ENCODE measurements at places on chromosomes 7 and 10.

DNA sequence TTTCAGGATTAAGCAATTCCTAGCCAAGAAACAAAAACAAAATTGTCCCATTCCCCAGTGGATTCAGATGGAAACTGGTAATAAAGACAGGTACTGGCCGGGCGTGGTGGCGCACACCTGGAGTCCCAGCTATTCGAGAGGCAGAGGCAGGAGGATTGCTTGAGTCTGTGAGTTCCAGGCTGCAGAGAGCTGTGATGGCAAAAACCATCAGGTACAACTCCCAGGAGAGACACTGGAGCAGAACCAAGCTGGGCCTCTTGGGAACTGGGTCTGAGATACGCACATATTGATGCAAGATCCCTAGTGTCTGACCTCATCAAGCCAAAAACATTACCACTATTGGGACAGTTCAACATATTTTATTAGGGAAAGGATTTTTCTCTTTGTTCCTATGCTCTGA lies 84.0 kb upstream of the ANLN start:
- no peak for DNase-seq

- no peak for DNase-seq
Measured at GRCh38 chr7:120452665-120453064, 179.7 kb downstream of the KCND2 start.

DNA sequence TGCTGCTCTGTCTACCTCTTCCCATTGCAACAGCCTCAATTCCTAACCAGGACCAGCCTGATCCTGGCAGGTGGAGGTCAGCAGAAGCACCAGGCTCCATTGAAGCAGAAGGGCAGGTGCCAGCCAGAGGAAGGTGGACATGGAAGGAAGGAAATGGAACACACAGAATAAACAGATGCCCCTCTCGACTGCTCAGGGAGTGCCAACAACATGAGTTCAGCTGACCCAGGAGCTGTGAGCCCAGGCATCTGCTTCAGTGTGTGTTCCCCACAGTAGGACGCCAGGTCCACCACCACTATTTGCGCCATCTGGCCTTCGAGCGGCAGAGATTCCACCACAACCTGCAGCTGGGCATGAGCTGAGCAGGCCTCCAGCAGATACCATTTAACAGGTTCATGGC lies 56.7 kb downstream of the GPAM start:
- DNase-seq = no peak

GRCh38 chr7:104993217-104993862 lies 20.7 kb upstream of the KMT2E start:
- no peak for DNase-seq

DNA sequence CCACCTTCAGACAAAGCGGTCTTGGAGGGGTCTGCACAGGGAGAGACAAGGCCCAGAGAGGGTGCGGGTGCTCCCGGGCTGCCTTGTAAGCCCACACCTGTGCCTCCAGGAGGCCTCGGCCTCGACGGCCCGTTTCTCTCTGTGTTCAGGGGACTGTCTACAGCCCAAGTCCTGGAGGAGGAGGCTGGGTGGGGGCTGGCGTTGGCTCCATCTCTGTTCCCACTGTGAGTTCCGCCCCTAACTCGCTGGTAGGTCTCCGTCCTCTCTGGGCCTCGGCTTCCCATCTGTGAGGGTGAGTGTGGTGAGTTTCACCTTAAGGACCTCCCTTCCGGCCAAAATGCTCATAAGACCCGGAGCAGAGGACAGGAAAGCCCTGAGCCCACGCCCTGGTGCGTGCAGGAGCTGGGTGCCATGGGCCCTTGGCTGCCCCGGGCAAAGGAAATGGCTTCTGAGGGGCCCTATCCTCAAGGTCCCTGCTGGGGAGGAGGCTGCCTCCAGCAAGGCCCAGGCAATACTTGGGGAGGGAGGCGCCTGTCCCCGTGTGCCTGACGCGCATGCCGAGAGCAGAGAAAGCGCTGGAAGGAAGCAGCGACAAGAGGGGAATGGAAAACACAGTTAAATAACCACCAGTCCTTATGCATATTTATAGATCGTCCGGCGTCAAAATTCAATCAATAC lies 276.8 kb downstream of the ELFN1 start:
- no peak for DNase-seq

GRCh38 chr7:2730846-2731770 lies 43.1 kb downstream of the AMZ1 start:
- DNase-seq = no peak

- no peak for DNase-seq
Measured at GRCh38 chr7:50369143-50370026, 64.9 kb downstream of the IKZF1 start.

GRCh38 chr10:100174699-100175677 lies 10.8 kb downstream of the ERLIN1 start:
- DNase-seq = no peak

GRCh38 chr10:73889014-73889413 lies 14.7 kb upstream of the CAMK2G start:
- peak; percentile 72 for DNase-seq

- no peak for DNase-seq
Measured at GRCh38 chr10:26410356-26410755, 27.8 kb upstream of the APBB1IP start.

GRCh38 chr7:157335236-157335635 lies 1.6 kb upstream of the DNAJB6 start:
- DNase-seq = no peak

DNA sequence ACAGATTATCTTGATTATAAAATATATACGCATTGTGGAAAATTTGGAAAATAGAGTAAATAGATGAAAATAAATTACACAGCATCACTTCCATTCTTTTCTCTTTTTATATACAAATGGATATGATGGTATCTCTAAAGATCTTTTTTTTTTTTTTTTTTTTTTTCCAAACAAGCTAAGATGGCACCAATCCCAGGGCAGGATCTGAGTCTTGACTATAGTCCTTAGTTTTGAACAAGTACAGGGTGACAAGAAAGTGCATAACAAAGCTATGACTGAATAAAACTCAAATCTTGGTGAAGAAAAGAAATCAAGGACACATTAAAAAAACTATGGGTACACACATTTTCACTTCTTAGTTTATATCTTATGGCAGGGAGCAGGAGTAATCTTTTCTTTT lies 42.6 kb upstream of the FAM133B start:
- DNase-seq = no peak

GRCh38 chr10:74937266-74937856 lies 111.0 kb downstream of the KAT6B start:
- DNase-seq = no peak

GRCh38 chr10:129570185-129570584 lies 103.1 kb downstream of the MGMT start:
- DNase-seq = no peak

DNA sequence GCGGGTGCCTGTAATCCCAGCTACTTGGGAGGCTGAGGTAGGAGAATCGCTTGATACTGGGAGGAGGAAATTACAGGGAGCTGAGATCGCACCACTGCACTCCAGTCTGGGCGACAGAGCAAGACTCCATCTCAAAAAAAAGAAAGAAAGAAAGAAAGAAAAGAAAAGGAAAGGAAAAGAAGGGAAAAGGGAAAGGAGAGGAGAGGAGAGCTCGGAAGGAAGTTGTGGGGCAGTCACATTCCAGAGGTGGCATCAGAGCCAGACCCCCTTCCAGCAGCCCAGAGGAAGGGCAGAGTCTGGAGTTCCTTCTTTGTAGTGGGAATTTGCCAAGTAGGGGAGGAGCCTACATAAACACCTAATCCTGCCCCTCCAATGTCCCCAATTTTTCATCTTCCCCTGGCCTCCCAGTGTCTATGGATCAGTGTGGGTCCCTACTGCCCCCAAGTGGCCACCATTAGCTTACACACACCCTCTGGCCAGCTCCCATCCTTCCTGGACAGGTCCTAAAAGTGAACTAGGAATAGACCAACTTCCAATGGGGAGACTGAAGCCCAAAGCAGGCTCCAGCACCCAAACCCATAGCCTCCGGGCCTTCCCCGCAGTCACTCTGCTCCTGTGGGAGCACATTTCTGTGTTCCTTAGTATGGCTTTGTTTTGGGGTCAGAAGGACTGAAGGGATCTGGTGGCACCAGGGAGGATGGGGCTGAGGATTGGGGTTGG lies 39.6 kb upstream of the HSPB1 start:
- peak; percentile 73 for DNase-seq

- DNase-seq = no peak
Measured at GRCh38 chr7:45543473-45543872, 30.7 kb upstream of the ADCY1 start.

DNA sequence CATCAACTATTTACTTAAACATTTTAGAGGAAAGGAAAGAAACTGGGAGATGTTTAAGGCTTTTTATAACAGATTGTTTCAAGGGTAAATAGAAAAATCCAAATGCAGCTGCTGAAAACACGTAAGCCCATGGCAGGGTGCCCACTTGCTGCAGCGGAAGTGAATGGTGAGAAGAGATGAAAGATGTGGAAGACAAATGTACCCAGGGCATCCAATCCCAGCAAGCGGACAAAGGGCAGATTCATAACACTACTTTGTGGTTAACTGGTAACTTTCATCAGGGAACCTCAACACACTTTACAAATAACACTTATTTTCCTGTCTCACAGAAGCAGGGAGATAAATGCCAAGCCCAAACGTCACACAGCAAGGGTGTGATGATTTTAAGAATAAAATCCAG lies 358.4 kb downstream of the KCNMA1 start:
- no peak for DNase-seq

DNA sequence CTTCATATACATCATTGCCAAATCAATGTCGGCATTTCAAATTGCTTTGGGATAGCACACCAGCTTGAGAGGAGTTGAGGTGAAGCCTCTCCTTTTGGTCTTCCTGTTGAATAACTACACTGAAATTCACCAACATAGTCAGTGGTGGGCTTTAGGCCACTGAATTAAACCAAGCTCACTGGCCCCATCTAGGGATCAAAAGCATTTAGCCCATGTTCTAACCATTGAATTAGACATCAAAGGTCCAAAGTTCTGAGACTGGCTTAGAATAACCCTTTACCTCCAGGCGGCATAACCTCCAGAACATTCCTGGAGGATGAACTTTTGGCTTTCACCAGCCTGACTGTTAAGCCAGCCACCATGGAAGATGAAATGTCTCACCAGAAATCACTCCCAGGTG lies 54.6 kb downstream of the BPGM start:
- no peak for DNase-seq

DNA sequence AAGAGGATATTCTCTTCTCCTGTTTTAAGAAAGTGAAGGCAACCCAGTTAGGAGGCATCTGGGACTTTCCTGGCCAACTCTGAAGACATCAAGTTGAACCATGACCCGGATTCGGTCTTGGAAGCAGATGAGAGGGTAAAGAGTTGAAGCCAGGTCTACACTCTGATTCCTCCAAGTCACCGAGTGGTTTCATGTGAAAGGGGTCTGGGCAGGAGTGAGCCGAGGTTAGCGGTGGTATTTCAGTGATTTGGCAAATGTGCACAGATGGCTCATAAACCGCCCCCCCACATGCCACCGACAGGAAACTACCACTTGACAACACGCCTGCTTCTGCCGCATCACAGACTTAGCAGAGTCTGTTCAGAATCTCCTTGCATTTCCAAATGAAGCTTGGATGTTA lies 11.4 kb upstream of the REPIN1 start:
- DNase-seq = no peak

- DNase-seq = no peak
Measured at GRCh38 chr10:12897278-12897677, 104.2 kb downstream of the CCDC3 start.

GRCh38 chr10:104816501-104816900 lies 175.4 kb downstream of the SORCS3 start:
- DNase-seq = no peak

DNA sequence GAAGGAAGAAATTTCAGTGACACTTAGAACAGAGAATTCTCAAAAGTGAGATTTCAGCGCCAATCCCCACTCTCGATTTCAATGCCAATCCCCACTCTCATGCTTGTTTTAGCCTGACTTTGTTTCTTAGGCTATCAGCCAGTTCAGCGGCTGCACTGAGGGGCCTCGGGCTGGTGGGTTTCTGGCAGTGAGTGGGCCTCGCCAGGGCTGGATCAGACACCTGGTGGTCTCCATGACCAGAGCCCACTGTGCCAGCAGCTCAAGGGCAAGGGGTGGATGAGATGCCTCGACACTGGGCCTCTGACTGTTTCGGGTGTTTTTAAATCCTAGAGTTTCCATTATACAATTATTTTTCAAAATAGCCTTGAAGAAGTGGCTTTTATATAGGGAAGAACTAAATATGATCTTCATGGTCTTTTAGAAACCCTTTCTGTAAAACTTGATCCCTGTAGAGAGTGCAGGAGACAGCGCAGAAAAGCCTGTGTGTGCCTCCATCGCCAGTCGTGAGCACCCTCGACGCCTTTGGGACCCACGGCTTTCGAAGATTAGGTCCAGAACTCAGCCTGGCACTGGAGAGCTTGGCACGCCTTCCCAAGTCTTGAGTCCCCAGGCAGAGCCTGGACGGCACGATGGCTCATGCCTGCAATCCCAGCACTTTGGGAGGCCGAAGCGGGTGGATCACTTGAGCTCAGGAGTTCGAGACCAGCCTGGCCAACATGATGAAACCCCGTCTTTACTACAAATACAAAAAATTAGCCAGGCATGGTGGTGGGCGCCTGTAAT lies 76.2 kb downstream of the INPP5A start:
- no peak for DNase-seq
